ENCODE measurements at places on chromosomes 11 and 22.

GRCh38 chr11:66011239-66011784 is 496 bp upstream of the CST6 start:
- no peak for DNase-seq

- no peak for DNase-seq
Measured at GRCh38 chr22:35310556-35311550, 11.2 kb downstream of the TOM1 start.

GRCh38 chr22:26983311-26983710 is 325.9 kb downstream of the MIAT start:
- no peak for DNase-seq

DNA sequence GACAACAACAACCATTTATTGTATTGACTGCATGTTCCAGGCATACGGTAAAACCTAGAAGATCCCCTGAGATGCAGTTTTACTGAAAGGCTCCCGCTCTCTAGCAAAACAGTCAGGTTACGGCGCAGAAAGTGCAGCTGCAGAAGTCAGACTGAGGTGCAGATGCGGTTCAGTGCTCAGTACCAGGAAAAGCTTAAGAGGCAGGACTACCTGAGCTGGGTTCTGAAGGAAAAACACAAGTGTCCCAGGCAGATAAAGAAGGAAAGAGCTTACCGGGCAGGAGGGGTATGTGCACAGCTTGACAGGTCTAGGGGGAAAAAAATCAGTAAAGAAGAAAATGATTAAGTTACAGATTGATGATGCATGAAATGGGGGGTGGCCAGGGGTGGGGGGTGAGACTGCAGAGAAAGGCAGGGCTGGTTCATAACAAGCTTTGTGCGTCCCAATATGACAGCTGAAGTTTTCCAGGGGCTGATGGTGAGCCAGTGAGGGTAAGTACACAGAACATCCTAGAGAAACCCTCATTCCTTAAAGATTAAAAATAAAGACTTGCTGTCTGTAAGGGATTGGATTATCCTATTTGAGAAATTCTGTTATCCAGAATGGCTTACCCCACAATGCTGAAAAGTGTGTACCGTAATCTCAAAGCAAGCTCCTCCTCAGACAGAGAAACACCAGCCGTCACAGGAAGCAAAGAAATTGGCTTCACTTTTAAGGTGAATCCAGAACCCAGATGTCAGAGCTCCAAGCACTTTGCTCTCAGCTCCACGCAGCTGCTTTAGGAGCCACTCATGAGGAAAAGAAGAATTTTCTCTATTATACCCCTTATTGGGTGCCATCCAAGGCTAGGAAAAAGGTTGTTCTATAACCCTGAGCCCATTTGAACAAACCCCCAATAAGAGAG is 11.9 kb downstream of the LARGE1 start:
- DNase-seq = no peak

GRCh38 chr11:23112987-23113886 is 253.0 kb upstream of the CCDC179 start:
- DNase-seq = no peak

DNA sequence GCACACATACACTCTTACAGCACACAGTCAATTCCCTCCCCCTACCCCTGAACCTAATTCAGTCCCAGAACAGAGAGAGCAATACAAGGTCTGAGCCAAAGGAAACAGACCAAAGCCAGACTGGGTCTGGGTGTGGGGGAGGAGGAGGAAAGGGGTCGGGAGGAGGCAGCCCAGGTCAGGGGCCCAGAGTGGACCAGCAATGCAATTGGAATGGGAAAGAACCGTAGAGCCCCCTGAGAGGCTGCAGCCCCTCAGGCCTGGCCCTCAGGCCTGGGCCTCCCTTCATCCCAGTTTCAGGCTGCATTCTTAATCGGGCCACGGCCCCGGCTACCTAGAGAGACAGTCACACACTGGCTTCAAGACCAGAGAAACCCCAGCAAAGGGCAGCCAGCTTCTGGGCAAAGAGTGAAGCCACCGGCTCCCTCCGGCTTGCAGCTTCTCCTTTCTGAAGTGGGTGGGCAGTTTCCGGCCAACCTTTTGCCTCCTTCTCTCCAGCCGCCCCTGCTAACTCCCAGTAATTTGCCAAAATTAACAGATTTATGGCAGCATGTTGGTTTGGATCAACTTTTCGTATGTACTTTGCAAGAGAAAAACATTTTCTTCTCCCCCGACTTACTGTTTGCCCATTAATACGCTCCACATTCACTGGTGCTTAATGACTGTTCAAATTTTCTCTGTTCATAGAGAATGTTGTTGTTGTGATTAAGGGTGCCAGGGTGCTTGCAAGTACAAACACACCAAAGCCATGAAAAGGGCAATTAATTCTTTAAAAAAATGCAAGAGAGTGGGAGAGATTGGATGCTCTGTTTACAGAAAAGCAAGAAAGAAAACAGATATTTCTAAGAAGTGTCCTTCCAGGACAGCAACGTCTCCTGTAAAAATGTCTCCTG is 488.3 kb downstream of the MN1 start:
- no peak for DNase-seq

DNA sequence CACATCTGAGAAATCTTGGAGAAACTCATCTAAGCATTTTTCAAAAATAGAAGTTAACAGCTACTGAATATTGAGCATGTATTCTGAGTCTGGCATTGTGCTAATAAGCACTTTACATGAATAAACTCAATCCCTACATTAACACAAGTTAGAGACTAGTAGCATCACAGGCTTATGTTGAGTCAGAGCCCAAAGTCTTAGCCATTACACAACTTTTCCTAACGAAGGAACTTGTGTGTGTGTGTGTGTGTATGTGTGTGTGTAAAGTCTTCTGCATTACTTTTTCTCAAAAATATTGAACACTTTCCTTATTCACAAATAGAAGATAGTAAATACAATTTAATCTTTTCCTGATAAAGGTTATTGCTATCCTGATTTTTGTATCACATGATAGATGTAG is 8.7 kb upstream of the CLPB start:
- no peak for DNase-seq

GRCh38 chr22:47810505-47811500 is 1048.4 kb downstream of the TBC1D22A start:
- no peak for DNase-seq

- no peak for DNase-seq
Measured at GRCh38 chr11:35543481-35543880, 18.1 kb upstream of the PAMR1 start.

DNA sequence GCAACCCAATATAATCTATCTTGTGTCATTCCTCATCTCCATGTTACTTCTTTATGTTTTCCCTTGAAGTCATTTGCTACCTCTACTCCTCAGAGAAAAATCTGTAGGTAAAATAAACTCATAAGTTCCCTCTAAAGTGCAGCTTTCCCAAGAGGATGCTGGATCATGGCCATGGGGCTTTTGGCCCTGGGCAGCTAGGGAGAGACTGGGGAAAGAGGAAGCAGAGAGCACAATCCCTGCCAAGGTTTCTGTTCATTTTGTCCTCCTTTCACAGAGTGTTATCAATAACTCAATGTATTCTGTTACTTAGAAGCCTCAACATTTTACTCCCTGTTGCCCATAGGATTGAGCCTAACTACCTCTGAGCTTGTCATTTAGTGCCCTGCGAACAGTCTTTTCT is 9.0 kb downstream of the RNF121 start:
- DNase-seq = no peak

DNA sequence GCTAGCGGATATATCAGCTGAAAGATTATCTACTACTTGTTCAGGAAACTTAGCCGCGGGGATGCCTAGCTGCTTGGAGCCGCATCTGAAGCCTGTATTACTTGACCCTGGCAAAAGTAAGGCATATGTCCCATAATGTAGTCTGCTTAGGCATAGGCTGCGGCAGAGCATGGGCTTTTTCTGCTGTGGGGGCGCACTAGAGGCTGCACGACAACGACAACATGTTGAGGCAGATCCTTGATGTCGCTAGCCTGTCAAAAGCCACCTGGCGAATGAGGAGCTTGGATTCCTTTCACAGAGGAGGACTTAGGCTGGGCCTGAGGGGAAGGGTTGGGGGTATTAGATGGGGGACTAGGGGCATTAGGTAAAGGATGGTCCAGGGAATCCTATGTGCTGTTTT is 1.1 kb upstream of the OR52N2 start:
- no peak for DNase-seq

DNA sequence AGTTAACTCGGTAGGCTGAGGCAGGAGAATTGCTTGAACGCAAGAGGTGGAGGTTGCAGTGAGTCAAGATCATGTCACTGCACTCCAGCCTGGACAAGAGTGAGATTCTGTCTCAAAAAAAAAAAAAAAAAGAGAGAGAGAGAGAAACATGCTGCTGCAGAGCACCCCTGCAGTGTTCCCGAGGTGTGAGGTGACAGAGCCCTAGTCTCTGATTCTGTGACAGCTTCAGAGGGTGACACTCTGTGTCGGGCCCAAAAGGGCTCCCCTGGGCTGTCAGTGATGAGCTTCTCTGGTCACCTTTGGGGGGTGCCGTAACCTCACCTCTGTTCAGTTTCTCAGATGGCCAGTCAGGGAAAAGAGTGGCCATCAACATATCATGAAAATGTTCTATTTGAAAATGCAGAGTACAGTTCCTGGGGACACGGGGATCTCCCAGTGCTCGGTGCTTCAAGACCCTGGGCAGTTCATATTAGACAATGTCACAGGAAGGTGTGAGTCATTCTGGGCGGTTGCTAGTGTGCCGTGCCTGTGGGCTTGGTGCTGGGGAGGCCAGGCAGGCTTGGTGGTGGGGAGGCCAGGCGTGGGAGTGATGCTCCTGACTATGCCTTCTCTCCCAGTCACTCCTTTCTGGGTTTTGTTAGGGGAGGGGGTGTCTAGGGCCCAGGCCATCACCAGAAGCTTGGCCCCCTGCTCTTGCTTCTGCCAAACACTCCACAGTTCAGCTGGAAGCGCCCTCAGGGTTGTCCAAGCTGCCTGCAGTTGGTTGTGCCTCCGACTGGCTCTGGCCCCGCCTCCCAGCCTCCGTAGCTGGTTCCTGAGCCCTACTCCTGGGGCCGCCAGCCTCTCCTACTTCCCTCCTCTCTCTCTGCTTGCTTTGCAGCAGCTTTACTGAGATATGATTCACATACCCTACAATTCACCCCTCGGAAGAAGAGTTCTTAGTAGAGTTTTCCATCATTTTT is 52.5 kb upstream of the CLDN5 start:
- peak; percentile 9 for DNase-seq

GRCh38 chr22:22849640-22850610 is 37.7 kb upstream of the IGLL5 start:
- DNase-seq = no peak

GRCh38 chr22:29031227-29032011 is 30.2 kb downstream of the C22orf31 start:
- DNase-seq = no peak
